ENCODE measurements at places on chromosomes 7 and 10. TPM values are rescaled to one million over a fixed set of nuclear protein-coding genes. Genes with fewer than 3 reads are reported as not detected.

- no peak for DNase-seq
Measured at GRCh38 chr10:80660736-80661135, 123.0 kb downstream of the SH2D4B start.

- DNase-seq, result no peak
Measured at GRCh38 chr10:131960631-131961046, 21.1 kb downstream of the BNIP3 start.

GRCh38 chr7:140196361-140197217 is 19.8 kb upstream of the KDM7A start:
- DNase-seq, result no peak

DNA sequence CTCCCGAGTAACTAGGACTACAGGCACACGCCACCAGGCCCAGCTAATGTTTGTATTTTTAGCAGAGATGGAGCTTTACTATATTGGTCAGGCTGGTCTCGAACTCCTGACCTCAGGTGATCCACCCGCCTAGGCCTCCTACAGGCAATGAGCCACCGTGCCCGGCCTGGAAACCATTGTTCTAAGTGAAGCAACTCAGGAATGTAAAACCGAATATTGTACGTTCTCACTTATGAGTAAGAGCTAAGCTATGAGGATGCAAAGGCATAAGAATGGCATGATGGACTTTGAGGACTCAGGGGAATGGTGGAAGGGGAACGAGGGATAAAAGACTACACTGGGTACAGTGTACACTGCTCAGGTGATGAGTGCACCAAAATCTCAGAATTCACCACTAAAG is 235.1 kb upstream of the AUTS2 start:
- no peak for DNase-seq

DNA sequence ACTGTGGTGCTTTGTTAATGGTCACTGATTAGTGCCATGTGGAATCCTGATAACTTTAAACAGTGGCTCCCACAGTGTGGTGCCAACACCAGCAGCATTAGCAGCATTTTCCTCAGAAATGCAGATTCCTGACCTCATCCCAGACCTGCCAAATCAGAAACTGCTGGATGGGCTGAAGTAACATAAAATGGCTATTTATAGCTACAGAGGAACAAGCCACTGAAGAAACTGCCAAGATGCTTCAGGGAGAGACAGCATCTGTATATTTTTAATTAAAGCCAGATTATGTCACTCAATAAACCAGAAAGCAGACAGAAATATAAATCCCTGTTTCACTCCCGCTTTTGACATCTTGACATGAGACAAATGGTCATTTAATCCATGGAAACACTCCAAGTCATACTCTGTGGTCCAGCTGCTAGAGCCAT is 178.5 kb downstream of the AMPH start:
- no peak for DNase-seq

- DNase-seq, result no peak
Measured at GRCh38 chr10:3354174-3354900, 181.8 kb upstream of the PITRM1 start.

- no peak for DNase-seq
Measured at GRCh38 chr10:108424656-108425055, 1260.2 kb upstream of the SORCS1 start.

- DNase-seq, result no peak
Measured at GRCh38 chr7:69859342-69859741, 261.1 kb downstream of the AUTS2 start.

Gene ADRA2A
- 1.4 TPM for total RNA-seq

Gene ATG9B
- 2.0 TPM for total RNA-seq
